ENCODE measurements at places on chromosomes 6 and 20.

- DNase-seq, result no peak
These were observed 104.5 kb downstream of the IBTK start for GRCh38 chr6:82143041-82143481.

- DNase-seq, result no peak
These were observed 143.8 kb upstream of the CDYL start for GRCh38 chr6:4632421-4632820.

DNA sequence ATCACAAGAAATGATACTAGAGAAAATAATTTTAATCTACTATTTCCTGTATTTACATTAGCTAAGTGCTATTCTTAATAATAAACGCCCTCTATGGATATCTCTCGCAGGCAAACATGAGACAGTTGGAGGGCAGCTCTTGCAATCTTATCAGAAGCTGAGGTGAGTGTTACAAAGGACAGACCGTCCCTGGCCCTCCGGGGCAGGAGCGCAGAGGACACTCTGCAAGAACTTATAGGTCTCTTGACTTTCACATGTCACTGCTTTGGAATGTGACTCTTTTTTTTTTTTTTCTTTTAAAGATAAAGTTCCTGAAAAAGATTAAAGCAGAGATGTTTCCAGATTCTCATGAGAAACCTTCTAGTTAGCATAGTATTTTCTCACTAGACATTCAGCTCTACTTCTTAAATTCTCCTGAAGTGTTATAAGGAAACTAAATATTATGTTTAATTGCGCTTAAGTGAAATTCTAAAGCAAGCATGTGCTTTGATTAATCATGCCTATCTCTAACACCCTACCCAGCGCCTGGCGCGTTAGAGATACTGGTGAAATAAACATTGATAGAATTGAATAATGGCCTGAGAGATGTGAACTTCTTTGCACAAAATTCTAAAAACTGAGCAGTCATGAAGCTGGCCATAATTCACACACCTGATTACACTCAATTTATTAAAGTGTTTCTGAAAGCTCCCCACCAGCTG is 57.4 kb downstream of the SYTL3 start:
- no peak for DNase-seq

DNA sequence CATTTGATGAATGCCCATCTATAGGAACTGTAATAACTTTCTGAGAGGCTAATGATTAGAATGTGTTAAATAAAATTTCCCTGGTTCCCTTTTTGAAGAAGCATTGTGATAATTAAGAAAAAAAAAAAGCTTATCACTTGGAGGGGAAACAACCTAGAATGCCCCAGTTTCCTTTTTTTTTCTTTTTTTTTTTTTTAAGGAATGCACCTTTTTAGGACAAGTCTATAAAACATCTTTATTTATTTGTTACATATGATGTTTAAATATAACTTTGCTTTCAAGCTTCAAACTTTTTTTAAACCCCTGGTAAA is 7.3 kb upstream of the MRPS10 start:
- DNase-seq, result no peak

DNA sequence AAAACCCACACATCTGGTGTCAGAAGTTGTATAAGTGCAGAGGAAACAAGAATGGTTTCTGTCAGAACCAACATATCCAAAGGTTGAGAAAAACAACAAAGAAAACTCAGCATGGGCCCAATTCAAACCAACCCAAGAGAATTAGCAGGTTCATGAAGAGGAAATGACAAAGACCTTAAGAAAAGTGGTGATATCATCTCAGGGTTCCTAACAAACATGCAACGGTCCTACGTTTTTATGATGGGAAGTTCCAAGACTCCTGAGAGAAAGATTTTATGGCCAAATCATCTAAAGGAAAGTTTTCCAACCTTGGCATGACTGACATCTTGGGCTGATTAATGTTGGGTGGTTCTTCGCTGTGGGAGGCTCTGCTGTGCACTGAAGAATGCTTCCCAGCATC is 23.0 kb downstream of the TFB1M start:
- DNase-seq, result no peak

DNA sequence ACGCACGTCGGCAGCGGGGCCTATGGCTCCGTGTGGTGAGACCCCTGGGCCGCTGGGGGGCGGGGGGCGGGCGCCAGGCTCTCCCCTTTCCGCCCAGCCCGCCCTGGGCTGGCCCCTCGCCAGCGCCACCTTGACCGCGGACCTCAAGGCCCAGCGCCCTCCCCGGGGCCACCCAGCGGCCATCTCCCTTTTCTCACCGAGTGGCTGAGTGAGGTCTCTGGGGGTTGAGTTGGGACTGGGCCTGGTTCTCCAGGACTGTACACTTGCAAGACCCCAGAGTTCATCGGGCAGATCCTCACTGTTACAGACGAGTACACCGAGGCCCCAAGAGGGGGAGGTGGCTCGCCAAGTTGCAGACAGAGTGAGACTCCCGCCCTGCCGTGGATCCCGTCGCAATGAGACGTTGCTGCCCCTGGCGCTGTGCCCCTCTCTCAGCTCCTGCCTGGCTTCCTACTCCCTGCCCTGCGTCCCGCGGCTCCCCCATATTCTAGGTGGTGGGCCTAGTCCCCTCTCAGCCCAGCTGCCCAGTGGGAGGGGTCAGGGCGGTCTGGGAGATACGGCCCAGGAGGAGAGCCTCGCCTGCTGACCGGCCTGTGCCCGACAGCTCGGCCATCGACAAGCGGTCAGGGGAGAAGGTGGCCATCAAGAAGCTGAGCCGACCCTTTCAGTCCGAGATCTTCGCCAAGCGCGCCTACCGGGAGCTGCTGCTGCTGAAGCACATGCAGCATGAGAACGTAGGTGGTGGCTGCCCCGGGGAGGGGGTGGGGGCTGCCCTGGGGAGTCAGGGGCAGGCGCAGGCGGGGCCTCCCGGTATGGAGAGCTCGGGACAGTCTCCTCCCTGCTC is 576 bp downstream of the MAPK13 start:
- peak; percentile 76 for DNase-seq

GRCh38 chr6:161186173-161186769 is 87.6 kb downstream of the AGPAT4 start:
- no peak for DNase-seq

- no peak for DNase-seq
These were observed 88.9 kb downstream of the ARMC2 start for GRCh38 chr6:108937170-108937569.

DNA sequence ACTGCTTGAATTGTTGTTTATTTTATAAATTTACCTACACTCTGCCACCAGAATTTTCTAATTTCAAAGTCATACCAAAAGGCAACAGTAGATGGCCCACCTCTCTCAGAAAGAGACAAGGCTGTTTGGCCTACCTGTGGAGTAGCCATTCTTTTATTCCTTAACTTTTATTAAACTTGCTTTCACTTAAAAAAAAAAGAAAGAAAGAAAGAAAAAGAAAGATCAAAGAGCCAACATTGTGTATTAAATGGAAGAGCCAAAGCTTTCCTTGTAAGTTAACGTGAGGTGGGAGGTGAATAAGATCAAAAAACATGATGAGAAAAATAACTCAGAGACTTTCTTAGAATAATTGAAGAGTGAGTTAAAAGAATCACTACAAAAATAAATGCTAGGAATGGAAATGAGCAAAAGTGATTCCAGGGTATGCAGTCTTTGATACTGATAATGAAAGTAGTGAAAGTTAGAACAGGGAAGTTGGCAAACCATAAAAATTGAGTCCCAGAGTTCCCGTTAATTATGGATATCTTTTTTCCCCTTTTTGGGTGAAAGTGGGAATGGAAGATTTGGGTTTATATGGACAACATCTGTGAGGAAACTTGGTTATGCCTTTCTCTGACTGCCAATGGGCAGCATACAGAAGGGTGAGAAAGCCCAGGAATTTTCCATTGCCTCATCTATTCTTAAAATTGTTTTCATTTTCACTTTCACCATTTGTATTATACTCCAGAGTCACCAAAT is 35.9 kb upstream of the MYB start:
- DNase-seq, result peak; percentile 44

GRCh38 chr6:142551274-142551811 is 249.5 kb downstream of the ADGRG6 start:
- peak; percentile 6 for DNase-seq

- DNase-seq, result no peak
These were observed 11.5 kb downstream of the HLA-DPA1 start for GRCh38 chr6:33061987-33062386.

All from eye (tissue), 1 donor.